Colonic mucosa (tissue), 4 donors: ENCODE measurements at places on chromosomes 11 and 22.

DNA sequence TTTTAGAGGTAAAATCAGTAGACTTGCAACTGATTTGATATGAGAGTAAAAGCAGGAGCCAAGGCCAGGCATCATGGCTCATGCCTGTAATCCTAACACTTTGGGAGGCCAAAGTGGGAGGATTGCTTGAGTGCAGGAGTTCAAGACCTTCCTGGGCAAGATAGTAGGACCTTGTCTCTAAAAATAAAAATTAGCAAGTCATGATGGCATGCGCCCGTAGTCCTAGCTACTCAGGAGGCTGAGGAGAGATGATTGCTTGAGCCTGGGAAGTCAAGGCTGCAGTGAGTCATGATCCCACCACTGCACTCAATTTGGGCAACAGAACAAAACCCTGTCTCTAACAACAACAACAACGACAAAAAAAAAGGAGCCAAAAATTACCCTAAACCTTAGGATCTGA, 13.5 kb downstream of the SGSM3 start:
- no peak for DNase-seq

- no peak for DNase-seq
Observed at GRCh38 chr11:23097891-23098290, 237.6 kb upstream of the CCDC179 start.

- no peak for DNase-seq
Observed at GRCh38 chr22:17013396-17014100, 5.5 kb upstream of the GAB4 start.

- DNase-seq: no peak
Observed at GRCh38 chr22:44390613-44390970, 77.8 kb upstream of the SHISAL1 start.

- DNase-seq: no peak
Observed at GRCh38 chr11:73787051-73787642, 527 bp upstream of the MRPL48 start.

GRCh38 chr11:103007521-103007920, 52.0 kb upstream of the MMP13 start:
- DNase-seq: no peak

DNA sequence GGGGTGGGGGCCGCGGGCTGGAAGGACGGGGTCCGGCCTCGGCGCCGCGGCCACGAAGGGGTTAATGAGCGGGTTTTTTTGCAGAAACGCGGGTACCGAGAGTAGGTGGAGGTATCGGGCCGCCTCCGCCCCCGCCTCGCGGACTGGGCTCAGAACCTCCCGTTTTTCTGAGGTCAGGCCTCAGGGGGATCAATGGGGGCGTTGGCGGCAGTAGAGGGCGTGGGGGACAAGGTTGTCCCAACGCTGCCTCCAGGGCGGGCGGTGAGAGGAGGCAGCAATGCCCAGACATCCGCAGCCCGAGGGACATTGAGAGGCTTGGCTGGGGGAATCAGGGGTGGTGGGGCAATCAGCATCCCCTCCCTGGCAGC, 34.8 kb upstream of the PRODH start:
- DNase-seq: no peak

- DNase-seq: peak; percentile 20
Observed at GRCh38 chr22:48943567-48944432, 883.9 kb downstream of the BRD1 start.

- no peak for DNase-seq
Observed at GRCh38 chr22:17493419-17493981, 69.8 kb upstream of the SLC25A18 start.

GRCh38 chr11:6650980-6651379, 4.6 kb downstream of the DCHS1 start:
- DNase-seq: no peak

- no peak for DNase-seq
Observed at GRCh38 chr11:128629516-128630106, 42.3 kb upstream of the ETS1 start.

DNA sequence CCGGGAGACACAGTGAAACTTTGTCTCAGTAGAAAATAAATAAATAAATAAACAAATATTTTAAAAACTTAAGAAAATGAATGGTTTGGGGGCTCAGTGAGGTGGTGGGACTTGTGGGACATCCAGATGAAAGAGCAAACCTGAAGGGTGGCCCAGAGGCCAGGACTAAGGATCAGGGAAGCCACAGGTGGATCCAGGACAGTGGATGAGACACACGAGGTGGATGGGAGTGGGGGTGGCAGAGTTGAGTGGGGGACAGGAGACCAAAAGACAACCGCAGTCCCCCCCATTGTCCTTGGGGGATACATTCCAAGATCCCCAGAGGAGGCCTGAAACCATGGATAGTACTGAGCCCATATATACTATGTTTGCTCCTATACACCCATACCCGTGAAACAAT, 7.1 kb downstream of the RFPL1 start:
- DNase-seq: no peak

DNA sequence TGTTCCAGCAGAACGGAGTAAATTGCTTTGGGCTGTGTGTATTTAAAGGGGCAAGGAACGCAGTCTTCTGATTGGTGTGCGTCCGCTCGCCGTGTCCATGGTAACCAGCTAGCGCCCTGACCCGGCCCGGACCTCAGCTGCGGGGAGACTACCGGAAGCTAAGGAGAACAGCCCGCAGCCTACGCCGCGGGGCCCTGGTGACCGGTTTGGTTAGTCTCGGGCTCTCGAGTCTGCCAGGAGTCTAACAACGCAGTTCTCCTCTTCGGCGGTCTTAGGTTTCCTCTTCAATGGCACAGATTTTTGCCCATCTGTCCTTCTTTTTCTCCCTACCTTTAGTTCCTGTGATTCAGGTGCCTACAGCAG, 3.5 kb upstream of the OR56A3 start:
- DNase-seq: no peak

DNA sequence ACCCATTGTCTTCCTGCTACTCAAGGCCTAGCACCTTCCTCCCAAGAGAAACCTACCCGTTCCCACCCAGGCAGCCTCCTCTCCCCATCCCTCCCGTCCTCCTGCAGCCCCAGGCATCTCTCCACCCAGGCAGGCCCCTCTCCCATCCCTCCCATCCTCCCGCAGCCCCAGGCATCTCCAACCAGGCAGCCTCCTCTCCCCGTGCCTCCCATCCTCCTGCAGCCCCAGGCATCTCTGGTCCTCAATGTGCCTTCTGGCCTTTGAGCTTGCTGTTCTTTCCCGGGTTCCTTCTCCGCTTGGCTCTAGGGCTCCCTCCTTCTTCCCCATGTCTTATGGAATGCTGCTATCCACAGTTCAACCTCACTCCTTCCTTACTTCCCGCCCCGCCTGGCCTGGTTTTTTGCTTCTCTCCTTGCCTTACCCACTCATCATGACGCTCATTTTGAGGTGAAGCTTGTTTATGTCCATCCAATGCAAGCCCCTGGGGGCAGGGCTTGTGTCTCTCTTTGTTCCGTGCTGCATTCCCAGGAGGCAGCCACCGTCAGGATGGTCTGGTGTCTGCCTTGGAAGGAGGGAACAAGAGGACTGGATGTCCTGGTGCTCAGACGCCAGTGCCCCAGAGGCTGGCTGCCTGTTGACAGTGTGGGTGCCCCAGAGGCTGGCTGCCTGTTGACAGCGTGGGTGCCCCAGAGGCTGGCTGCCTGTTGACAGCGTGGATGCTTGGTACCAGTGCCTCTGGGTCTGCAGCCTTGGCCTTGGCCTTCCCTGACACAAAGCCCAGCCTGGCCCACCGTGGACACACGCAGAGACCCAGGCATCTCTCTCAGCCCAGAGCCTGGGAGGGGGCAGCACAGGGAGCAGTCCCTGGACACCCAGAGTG, 815.7 kb downstream of the BRD1 start:
- DNase-seq: peak; percentile 11

- DNase-seq: no peak
Observed at GRCh38 chr22:40585310-40585751, 51.2 kb downstream of the MRTFA start.

- no peak for DNase-seq
Observed at GRCh38 chr11:214083-214482, 6.6 kb downstream of the RIC8A start.

DNA sequence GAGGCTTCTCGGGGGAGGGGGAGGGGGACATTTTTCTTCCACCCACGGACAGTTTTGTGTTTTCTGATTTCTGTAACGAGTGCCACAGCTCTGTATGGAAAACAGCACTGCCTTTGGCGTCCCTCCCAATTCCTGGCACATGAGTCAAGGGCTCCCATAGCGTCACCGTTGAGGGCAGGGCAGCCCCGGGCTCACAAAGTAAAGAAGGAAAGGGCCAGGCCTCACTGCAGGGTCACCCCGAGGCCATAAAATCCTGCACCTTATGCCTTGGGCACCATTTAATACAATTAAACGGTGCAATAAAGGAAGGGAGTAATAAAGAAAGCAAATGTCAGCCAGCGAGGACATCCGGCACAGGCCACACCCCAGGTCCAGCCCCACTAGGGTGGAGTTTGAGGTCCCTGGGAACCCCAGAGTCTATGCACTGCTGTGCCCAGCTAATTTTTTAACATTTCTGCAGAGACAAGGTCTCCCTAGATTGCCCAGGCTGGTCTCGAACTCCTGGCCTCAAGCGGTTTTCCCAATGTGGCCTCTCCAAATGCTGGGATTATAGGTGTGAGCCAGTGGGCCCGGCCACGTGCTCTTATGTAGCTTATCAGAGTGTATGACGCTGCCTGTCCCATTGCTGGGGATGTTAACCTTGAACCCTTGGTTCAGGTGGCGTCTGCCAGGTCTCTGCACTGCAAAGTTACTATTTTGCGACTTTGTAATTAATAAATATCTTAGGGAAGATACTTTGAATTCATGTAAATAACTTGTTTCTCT, 13.6 kb upstream of the MUC2 start:
- peak; percentile 93 for DNase-seq

DNA sequence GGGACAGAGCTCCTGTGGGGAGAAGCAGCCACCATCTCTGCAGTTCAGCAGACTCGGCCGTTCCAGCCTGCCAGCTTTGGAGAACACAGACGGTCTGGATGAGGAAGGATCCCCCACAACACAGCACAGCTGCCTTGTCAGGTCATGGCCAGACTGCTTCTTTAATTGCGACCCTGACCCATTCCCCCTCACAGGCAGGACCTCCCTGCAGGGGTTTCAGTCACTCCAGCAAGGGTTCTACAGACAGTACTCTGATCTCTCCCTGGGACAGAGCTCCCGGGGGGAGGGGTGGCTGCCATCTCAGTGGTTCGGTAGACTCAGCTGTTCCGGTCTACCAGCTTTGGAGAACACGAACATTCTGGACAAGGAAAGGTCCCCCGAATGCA, 173.5 kb downstream of the TTC28 start:
- no peak for DNase-seq

GRCh38 chr11:113184498-113184897, 129.9 kb upstream of the TTC12 start:
- DNase-seq: no peak

DNA sequence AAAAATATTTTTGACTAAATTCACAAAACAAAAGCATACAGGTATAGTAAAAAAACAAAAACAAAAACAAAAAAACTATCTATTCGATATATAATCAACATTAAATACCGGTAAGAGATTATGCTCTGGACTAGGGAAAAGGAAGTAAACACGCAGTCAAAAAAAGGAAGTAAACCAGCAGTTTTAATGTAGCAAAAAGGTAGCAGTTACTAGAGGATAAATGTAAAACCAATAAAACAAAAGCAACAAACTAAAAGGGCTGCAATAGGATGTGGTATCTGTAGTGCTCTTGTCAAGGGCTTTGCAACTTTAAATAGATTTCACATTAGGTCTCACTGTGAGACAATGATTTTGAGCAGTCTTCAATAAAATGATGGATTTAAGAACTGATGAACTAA, 2.4 kb downstream of the TRIM22 start:
- no peak for DNase-seq

DNA sequence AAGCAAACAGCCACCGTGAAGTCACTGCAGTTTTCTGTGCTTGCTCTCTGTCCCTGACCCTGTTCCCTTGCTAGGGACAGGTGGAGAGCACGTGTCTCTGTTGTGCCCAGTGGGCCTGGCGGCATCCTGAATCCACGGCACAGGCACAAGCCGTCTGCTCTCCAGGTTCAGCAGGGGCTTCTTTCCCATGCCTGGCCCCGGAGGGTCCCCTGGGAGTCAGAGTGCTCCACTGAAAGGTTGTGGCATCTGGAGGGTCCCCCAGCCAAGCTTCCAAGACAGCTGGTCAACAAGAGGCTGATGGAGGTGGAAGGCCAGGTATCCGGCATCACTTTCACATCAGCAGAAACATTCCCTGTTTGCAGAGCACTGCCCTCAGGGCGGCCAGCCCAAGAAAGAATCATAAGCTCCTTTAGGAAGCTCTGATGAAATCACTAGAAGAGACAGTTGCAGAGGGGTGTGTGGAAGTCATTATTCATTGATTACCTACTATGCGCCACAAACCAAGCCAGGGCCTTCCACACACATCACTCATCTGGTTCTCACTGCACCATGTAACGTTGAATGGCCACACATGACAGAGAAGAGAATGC, 346.4 kb upstream of the B3GAT1 start:
- DNase-seq: no peak

GRCh38 chr22:17396516-17396915, 27.3 kb downstream of the CECR2 start:
- DNase-seq: no peak

GRCh38 chr11:123973816-123974215, 3.8 kb downstream of the OR10S1 start:
- DNase-seq: no peak

DNA sequence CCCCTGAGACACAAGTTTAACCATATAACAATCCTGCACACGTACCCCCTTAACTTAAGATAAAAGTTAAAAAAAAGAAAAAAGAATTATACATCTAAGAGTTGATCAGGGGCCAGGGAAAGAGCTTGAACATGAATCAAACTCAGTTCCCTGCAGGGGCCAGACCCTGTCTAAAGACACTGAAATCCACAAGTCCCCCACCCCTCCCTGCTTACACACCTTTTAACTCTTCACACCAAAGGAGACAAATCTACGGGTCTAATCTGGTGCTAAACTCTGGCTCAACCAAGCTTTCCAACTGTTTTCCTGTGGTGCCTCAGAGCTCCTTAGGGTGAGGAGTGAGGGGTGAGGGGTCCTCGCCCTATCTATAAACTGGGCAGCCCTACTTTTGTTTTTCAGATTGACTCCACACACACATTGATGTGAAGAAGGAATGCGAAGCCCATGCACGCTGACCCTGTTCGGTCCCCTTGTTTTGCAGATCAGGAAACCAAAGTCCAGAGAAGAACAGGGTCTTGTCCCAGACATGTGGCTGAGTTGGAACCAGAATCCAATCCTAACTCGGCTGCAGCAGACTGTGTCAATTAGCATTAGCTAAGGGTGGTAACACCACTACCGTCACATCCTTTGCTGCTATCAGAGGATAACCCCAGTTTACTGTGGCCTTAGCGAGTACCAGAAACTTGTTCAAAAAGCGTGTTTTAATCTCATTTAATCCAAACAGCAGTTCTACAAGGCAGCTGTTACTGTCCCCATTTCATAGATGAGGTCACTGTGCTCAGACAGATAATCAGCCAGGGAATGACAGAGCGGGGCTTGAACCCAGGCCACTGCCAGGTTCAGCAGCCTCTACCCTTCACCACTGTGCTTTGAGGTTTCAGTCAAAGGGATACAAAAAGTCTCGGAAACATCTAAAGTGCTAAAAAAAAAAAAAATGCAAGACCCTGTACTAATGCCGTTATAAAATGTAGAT, 145.2 kb upstream of the SYT13 start:
- DNase-seq: no peak

- no peak for DNase-seq
Observed at GRCh38 chr11:93614173-93614722, 47.2 kb upstream of the CEP295 start.
